ENCODE measurements at places on chromosomes 7 and 10.

GRCh38 chr7:26655781-26656180 lies 208.6 kb downstream of the SKAP2 start:
- no peak for DNase-seq

- DNase-seq: no peak
These were observed 112.2 kb downstream of the CLEC2L start for GRCh38 chr7:139635526-139636302.

DNA sequence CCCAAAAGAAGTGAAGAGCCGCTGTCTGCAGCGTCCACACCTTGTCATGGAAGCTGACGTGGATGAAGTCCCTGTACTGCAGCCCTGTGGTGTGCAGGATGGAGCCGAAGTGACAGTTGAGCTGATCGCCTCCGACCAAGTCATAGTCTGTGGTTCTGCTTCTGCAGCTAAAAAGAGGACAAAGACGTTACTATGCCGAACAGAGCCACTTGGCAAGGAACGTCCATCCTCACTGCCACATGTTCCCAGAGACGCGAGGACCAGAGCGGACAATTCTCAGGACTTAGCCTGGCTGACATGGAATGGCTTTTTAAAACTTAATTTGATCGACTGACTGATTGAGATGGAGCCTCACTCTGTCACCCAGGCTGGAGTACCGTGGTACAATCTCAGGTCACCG lies 21.8 kb downstream of the DAGLB start:
- no peak for DNase-seq

DNA sequence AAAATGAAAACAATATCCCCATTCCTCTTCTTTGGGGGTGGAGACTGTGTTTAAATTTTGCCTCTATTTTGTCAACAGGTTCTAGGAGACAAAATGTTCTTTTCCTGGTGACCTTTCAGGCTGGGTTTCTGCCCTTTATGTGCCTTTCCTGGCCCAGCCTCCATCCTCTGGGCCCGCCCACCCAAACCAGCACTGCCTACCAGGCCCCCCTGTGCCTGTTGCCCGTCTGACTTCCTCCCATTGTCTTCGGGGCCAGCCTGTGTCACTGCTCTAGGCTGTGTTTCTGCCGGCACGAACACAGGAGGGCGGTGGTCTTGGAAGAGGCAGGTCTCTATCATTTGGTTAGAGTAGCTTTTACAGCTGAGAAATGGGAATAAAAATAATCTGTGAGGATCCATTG lies 13.9 kb downstream of the TSPAN14 start:
- no peak for DNase-seq

DNA sequence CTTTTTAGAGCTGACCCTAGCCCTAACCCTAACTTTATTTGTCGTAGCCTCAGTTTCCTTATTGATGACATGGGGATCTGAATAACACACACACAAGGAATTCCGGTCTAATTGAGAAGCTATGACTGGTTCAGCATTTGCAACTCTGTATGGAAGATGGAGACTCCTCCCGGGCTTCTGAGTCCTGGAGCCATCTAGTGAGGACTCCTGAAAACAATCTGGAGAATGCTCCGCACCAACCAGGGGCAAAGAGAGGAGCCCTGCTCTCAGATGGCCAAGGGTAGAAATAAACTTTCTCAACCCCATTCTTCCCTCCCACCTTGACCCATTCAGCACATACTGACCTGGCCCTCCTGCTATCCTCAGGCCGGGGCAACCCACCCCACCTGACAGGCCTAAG lies 26.4 kb downstream of the MBL2 start:
- no peak for DNase-seq

DNA sequence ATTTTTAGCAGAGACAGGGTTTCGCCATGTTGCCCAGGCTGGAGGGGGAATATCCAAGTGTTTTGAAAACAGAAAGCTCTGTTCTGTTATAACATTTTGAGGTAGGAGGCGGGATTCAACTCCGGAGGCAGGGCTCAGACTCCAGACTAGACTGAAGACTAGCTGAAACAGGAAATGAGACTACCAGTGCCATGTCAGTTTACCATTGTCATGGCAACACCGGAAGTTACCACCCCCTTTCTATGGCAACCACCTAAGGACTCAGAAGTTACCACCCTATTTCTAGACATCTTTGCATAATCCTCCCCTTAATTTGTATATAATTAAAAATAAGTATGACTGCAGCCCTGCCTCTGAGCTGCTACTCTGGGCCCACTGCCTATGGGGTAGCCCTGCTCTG lies 1069.1 kb upstream of the AUTS2 start:
- no peak for DNase-seq

DNA sequence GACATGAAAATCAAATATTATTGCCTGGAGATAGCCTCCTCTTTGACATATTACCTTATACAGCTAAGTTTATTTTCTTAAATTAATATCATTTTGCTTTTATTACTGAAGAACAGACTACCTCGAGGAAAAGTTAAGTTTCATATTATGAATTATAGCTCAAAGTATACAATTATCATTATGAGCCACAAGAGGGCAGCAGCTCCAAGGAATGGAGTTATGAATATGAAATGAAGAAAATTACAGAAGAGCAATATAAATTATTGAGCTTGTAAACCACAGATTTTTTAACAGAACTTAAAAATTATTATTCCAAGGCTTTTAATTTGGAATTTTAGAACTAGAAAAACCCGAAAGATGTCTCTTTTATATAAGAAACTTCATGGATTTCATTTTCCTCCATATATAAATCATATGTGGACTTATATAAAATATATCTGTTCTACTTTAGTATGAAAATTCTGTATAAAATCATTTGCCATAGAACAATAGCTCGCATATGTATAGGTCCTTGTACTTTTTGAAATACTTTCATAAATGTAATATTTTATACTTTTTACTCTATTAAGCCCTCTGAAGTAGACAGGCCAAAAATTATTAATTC lies 40.1 kb downstream of the IQUB start:
- DNase-seq: peak; percentile 36

- DNase-seq: no peak
These were observed 63.5 kb downstream of the SH3PXD2A start for GRCh38 chr10:103791858-103792257.

- DNase-seq: no peak
These were observed 162.7 kb downstream of the AVL9 start for GRCh38 chr7:32658034-32658433.

GRCh38 chr10:88557256-88557655 lies 25.9 kb downstream of the RNLS start:
- DNase-seq: no peak

DNA sequence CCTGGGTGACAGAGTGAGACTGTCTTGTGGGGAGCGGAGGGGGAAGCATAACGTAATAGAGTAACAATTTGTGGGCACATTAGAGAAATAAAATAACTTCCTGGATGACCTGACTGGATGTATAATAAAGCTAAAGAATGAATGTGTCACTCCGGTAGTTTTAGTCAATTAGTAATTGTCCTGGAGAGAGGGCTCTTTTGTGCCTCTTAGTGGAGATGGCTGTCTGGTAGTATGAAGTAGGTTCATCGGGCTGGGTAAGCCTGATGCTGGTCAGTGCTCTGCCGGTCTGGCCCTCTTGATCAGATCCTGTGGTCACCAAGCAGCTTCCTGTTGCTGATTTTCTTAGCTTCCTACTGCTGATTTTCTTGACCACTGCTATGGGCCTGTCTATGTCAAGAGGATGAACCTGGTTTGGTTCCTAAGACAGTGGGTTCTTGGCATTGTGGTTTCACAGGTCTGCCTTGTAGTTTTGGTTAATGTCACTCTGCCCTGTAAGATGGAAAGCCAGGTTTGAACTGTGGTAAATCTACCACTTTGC lies 34.1 kb downstream of the ZRANB1 start:
- no peak for DNase-seq

GRCh38 chr10:76080991-76081390 lies 649.6 kb downstream of the LRMDA start:
- DNase-seq: no peak

DNA sequence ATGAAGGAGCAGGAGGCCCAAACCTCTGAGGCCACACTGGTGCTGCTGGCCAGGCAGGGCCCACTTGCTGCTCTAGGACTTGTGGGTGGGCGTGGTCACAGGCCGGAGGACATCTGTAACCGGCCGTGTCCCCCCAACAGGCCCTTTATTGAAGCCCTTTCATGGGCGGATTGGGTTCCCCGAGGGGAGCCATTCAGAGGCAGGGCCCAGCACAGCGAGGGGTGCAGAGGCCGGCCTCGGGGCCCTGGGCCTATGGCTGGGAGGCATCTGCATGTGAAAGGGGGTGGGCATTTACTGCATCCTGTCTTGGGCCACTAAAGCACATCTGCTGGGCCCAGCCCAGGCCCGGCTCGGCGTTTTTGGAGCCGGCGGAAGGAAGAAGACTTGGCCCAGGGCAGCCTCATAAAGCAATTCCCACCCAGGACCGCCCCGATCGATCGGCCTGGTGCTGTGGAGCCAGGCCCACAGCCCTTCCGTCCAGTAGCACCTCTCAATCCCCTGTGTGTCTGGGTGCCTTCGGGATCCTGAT lies 8.4 kb downstream of the LHPP start:
- DNase-seq: no peak

DNA sequence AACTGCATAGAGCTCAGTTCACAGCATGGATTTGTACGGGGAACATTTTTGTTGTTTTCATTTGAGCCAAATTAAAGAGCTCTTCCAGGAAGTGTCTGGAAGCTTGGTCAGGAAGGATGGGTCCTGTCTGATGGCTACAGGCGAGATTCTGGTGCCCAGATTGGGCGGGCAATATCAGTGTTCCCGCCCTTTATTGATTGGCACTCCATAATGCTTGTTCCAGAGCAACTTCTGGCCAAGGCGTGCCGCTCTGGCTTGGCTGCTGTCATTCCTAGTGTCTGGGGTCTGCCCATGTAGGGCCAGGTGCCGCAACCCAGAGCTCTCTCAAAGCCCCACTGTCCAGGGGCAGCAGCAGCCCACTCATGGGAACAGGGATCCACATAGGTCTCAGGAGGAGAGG lies 45.9 kb downstream of the RAMP3 start:
- DNase-seq: no peak

DNA sequence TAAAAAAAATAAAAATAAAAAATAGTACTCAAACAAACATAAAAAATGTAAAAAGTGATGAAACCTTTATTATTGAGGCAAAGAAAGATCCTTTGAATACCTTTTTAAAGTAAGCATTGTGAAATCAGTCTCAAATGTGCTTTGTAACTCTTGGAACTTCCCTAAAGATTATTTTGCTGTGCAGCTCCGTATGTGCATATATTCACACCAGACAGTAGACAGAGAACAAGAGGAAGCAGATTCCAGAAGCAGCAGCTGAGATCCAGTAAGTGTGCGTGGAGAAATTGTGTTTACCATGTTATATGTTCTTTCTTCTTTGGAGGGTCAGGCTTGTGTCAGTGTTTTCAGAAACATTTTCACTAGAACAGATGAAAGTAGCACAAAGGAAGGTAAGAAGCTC lies 324.9 kb downstream of the AGMO start:
- DNase-seq: no peak

DNA sequence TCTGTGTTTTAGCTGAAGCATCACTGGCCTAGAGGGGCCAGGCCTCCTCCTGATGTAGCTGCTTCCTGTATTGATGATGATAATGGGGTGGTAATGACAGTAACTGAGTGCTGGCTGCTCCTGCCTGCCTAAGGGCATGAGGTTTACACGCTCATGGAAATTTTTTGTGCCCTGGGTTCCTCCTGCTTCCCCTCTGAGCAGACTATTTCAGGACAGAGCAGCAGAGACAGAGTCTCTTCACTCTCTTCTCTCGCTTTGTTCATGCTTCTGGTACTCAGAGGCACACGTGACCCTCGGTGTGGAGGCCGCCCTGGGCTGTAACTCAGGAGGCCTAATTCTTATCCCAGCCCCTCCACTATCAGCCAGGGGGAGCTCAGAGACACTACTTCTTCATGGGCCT lies 27.9 kb downstream of the LRRC20 start:
- no peak for DNase-seq

- no peak for DNase-seq
These were observed 96.0 kb downstream of the GPR85 start for GRCh38 chr7:112990624-112991023.

GRCh38 chr7:137642472-137642871 lies 204.3 kb downstream of the DGKI start:
- DNase-seq: no peak

DNA sequence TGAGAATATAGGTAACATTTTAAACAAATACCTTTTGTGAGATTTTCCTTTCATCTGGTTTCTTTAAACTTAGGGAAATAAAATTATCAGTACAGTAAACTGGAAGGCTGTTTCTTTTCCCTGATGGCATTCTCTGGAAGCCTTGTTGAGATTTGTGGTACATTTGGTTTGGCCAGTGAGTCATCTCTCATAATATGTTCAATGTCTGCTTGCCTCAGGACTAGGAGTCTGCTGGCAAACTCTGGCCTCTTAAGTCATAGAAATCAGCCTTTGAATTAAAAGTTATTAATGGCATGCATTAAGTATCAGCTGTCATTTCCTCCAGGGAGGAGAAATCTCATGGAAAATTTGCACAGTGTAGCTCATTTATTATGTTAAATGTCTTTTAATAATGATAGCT lies 316.6 kb upstream of the KIAA1217 start:
- no peak for DNase-seq

- DNase-seq: no peak
These were observed 20.2 kb upstream of the SLC35G1 start for GRCh38 chr10:93873420-93874115.

GRCh38 chr7:139078911-139079310 lies 30.6 kb downstream of the ZC3HAV1 start:
- no peak for DNase-seq

- no peak for DNase-seq
These were observed 289.3 kb upstream of the ZMIZ1 start for GRCh38 chr10:78779339-78779955.

GRCh38 chr7:43834463-43835251 lies 34.7 kb downstream of the MRPS24 start:
- peak; percentile 20 for DNase-seq

GRCh38 chr10:122298206-122298597 lies 27.1 kb downstream of the BTBD16 start:
- no peak for DNase-seq
